SW480 (cell line): ENCODE measurements at places on chromosomes 7 and 10.

GRCh38 chr10:126749015-126749655 is 78.6 kb upstream of the C10orf90 start:
- DNase-seq: peak; percentile 71

DNA sequence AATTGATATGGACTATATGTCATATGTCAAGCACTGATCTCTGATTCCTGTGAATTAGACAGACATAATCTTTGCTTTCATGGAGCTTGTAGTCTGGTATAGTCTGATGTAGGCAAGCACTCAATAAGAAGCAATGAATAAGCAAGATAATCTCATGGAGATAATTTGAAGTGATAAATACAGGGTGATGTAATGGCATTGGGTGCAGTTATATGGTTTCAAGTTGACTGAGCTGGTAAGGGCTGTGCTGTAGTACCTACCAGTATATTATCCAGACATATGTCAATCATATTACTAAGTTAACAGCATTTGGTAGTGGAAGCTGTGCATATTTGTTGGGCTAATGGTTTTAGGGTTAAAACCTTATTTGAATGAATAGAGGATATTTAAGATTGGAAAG is 117.5 kb upstream of the PRPS1L1 start:
- DNase-seq: no peak

DNA sequence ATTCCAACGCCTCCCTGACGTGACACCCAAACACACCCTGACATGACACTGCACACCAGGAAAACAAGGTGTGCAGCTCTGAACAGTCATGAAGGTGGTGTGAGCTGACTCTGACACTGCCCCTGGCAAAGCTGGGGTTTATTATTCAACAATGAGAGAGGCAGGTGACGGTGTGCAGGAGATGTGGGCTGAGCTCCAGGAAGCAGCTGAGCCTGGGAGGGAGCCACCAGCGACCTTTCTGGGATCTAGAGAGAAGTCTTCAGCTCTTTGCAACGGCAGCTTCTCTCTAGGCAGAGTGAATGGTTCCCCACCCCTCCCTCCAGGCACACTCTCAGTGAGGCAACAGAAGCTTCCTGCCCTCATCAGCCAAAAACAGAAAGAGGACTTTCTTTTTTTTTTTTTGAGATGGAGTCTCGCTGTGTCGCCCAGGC is 65.6 kb downstream of the SH3PXD2A start:
- DNase-seq: no peak

GRCh38 chr7:126803060-126803665 is 449.6 kb downstream of the GRM8 start:
- peak; percentile 78 for DNase-seq

- DNase-seq: no peak
Observed at GRCh38 chr7:137476937-137477336, 133.4 kb upstream of the PTN start.

DNA sequence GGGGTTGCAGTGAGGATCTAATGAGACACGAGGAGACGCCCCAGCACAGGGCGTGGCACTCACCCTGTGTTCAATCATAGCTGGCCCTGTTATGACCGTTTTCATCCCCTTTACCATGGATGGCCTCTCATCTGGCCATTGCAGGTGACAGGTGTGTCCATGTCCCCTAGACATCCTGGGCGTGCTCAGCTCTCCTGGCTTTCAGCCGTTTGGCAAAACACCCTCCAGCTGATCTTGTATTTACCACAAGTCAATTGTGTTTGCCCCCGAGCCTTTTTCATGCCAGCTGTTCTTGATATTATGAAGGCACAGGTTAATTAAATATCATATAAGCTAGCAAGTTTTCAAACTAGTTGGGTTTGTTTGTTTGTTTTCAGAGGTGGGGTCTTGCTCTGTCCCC is 97.1 kb downstream of the CHST15 start:
- peak; percentile 10 for DNase-seq

GRCh38 chr7:68020102-68020501 is 1023.5 kb downstream of the TYW1 start:
- no peak for DNase-seq

DNA sequence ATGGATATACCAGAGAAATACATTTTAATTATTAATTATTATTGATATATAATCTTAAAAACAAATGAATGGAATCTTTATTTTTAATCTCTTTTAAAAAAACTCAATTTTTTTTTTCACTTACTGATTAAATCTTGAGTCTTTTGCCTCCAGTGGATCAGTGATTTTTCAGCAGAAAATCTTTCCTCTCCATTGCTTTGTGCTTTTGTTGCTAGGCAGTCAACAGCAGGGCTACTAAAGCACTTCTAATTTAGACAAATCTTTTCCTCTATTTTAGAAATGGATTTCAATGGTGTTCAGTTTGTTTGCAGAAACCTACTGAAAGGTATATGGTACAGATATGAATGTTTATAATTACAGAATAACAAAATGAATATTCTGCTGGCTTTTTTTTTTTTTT is 143.6 kb downstream of the ST7 start:
- no peak for DNase-seq

DNA sequence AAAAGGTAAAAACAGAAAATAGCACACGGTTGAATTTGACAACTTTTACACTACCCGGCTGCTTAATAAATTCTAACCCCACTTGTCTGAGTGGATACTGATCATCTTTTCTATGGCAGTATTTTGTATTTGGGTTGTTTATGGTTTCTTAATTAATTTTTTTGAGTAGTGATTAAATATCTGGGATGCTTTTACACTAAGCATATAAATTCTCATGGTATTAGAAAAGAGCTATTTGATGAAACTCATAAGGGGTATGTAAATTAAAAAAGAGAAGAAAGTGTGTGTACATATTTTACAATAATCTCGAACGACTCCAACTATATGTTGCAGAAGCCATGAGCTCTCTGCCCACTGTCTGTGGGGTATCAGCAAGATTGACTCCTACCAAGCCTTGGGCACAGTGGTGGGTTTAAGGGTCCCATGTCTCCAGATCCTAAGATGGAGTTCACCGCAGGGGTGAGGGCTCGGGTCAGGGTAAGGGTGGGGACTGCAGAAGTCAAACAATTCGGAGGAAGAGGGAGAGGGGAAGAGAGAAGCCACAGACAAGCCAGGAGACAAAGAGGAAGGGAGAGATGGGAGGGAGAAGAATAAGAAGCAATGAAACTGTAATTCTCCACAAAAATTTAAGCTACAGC is 7.6 kb upstream of the HOXA13 start:
- DNase-seq: no peak

DNA sequence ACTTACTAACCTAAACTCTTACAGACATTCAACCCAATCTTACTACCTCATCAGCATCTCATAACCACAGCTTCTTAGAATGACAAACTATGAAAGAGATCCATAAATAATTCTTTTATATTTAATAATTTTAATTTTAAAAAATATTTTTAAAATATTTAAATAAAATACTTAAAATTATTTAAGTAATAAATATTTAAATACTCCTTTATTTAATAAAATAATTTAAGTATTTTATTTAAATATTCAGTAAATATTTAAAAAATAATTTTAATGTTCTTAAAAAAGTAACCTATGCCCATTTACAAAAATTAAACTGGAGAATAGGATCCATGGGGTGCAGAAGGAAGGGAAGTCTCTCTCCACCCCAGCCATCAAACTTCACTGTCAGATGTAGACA is 627.3 kb upstream of the MGMT start:
- no peak for DNase-seq

DNA sequence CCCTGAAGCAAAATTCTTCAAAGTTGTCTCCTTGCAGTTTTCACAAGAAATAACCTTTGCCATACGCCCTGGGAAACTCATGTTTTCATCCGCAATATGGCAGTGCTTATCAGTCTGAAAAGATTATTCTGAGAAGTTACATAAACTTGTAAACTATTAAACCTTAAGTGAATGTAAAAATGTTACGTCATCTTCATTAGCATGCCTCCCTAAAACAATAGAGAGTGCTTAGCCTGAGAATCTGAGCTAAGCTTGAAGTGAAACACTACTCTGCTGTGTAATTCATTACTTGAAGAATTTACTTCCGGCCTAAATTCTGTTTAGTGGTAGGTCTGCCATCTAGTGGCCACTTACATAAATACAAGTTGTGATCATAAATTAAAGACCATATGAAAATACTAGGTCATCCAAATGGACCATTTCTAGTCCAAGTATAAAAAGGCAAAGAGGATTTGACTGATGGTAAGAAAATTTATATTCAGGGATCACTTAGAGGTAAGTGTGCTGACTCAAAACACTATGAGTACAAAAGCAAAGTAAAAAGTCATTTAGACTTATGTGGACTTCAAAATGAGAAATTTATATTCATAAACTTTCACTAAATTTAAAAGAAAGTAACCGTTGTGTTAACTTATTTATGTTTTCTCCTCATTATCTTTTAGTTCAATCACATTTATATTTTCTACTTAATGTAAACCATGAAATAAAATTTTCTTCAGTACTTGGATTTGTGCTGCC is 745.1 kb upstream of the LRRTM3 start:
- DNase-seq: peak; percentile 28

- no peak for DNase-seq
Observed at GRCh38 chr10:16976803-16977202, 152.8 kb downstream of the CUBN start.

- DNase-seq: peak; percentile 80
Observed at GRCh38 chr10:43287056-43288007, 20.5 kb upstream of the RASGEF1A start.

DNA sequence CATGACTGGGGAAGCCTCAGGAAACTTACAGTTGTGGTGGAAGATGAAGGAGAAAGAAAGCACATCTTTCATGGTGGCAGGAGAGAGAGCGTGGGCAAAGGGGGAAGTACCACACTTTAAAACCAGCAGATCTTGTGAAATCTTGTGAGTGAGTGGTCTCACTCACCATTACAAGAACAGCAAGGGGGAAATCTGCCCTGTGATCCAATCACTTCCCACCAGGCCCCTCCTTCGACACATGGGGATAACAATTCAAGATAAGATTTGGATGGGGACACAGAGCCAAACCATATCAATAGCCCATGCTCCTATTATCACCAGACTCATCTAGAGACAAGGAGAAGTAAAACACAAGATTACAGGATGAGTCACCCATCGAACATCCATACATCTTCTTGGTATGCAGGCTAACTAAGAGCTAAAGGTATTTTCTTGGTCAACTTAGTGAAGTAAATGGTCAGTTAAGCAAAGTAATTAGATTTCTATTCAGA is 55.3 kb upstream of the YAE1 start:
- DNase-seq: peak; percentile 18

DNA sequence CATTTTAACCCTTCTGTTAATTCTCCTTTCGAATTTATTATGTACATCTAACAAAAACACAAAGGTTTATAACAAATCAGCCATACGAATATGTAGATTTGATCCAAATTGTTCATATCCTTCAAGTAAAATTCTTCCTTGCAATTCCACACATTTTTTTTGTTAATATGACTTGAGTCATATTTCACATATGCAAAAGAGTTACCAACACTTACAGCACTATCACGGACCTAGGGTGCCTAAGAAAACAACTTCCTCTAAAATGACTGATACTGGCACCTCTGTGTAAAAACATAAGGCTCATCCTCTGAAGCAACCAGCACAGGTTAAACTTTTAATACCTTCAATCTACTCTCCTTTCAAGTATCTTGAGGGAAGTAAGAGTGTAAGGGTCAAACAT is 451.8 kb downstream of the SEMA3D start:
- DNase-seq: no peak

GRCh38 chr7:84612981-84613681 is 418.5 kb upstream of the SEMA3A start:
- no peak for DNase-seq

DNA sequence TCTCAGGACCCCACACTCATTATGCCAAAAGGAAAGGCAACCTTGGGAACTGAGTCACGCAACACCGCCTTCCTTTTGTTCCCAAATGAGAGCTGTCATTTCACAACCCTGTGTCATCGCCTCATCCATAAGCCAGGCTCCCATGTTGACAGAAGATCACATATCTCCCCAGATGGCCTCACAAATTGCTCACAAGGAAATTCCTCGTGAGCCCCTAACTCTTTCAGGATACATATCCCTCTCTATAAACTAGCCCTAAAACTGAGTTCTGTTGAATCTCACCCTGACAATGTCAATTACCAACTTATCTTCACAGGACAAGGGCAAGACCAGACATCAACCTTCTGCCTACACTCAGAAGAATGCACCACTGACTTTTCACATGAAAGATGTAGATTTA is 22.6 kb downstream of the CCDC3 start:
- DNase-seq: no peak

DNA sequence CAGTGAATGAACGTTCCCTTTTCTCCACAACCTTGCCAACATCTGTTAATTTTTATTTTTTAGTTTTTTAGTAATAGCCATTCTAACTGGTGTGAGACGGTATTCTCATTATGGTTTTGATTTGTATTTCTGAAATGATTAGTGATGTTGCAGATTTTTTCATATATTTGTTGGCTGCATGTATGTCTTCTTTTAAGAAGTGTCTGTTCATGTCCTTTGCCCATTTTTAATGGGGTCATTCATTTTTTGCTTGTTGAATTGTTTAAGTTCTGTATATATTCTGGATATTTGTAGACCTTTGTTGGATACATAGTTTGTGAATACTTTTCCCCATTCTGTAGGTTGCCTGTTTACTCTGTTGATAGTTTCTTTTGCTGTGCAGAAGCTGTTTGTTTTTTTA is 73.9 kb upstream of the MSRB2 start:
- DNase-seq: no peak

DNA sequence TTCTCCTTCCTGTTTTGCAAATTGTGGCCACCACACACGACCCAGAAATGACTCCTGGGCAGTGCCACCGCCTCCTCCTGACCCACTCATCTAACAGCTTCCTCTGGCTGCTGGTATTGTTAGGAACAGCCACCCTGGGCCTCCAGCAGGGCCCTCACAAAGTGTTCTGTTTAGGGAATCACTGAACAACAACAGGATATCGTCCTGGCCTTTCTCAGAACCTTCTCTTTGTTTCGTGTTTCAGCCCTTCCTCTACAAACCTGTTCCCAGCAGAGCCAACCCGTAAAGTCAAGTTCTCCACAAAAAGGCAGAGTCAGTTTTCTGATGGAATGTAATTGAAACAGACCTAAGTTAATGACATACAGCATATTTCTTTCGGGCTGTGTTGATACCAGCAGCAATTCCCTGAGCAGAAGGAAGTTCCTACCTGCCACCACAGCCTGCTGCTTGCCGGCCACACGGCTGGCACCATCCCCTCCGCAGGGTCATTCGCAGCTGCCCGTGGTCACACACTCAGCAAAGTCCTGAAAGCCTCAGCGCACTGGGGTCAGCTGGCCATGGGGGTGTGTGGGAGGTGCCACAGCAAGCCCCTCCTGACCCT is 91.7 kb upstream of the PITRM1 start:
- DNase-seq: no peak

- peak; percentile 27 for DNase-seq
Observed at GRCh38 chr10:17512341-17513001, 58.1 kb upstream of the ST8SIA6 start.

DNA sequence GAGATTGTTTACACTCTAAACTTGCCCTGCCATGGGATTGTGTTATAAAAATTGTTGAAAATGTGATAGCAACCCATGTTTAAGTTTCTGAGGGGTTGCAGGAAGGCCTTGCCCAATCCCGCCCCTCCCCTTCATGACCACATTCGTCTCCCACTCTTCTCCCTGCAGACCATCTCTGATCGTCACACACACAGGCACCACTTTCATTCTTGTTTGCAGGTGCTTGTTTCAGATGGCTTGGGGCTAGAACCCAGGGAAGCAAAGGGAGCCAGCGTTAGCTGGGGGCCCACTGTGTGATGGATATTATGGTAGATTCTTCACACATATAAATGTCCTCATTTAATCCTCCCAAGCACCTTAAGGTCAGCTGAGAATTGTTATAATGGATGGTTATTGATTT is 286.7 kb upstream of the HABP2 start:
- no peak for DNase-seq

- no peak for DNase-seq
Observed at GRCh38 chr7:35714407-35714806, 19.5 kb upstream of the HERPUD2 start.

- no peak for DNase-seq
Observed at GRCh38 chr10:6187278-6187677, 15.5 kb upstream of the PFKFB3 start.
